CD4-positive, alpha-beta T cell (primary cell): ENCODE measurements at places on chromosomes 12 and 14.

GRCh38 chr12:18926188-18926587 is 188.3 kb downstream of the CAPZA3 start:
- no peak for DNase-seq

DNA sequence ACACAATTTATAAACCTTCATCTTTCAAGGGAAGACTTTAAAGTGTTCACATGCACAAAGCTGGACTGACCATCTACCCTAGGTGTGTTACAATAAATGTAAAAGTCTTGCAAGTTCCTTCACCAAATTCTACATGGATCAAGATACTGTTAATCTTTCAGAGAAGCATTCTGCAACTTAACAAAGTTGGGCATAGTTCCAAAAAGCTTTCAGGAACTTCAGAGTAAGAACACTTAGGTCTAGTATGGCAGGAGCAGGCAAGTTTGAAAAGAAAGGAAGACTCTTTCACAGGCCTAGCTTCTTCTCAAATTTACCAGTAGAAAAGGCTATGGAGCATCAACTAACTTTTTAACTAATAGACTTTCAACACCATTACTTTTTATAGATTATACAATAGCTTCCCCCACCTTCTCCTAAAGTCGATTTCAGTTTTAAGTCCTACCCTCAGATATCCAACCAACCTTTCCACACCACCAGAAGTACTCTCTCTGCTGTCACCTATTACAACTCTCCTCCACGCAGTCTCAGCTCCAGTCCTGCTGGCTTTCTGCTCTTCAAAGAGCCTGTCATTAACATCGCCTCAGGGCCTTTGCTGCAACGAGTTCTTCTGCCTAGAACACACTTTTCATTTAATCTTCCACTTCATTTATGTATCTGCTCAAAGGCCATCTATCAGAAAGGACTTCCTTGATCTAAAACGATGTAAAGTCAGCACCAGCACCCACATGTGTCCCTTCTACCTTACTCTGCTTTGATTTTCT is 333.9 kb downstream of the CEP128 start:
- no peak for DNase-seq

- DNase-seq: no peak
These were observed 130.6 kb downstream of the RALGAPA1 start for GRCh38 chr14:35678403-35679028.

DNA sequence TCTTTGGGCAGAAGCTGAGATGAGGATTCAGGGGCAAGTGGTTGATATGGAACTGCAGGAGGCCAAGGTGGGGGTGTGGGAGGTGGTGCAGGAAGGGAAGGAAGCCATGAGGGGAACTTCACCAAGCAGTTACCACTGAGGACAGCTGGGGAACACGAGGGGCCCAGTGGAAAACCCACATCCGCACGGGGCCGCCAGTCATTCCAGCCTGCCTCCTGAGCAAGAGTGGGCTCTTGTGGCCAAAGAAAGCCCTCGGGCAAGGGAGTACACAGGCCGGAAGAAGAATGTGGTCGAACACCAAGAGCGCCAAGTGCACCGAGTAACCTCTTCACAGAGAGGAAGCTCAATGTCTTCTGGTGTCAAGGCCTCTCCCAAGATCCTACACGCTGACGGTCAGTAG is 252.2 kb upstream of the FOXN3 start:
- DNase-seq: no peak

- no peak for DNase-seq
These were observed 8.4 kb upstream of the SFSWAP start for GRCh38 chr12:131702573-131702877.

GRCh38 chr12:94150240-94151121 is 2.1 kb downstream of the PLXNC1 start:
- peak; percentile 47 for DNase-seq

DNA sequence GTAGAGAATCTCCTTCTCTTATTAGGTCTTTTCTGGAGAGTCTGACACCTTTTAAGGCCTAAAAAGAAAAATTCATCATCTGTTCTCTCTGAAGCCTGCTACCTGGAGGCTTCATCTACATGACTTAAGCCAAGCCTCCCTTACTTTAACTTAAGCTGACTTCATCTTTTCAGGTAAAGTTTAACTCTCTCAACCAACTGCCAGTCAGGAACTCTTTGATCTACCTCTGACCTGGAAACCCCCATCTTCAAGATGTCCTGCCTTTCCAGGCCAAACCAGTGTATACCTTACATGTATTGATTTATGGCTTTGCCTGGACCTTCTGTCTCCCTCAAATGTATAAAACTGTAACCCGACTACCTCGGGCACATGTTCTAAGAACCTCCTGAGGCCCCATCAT is 17.5 kb downstream of the GSTZ1 start:
- DNase-seq: no peak

DNA sequence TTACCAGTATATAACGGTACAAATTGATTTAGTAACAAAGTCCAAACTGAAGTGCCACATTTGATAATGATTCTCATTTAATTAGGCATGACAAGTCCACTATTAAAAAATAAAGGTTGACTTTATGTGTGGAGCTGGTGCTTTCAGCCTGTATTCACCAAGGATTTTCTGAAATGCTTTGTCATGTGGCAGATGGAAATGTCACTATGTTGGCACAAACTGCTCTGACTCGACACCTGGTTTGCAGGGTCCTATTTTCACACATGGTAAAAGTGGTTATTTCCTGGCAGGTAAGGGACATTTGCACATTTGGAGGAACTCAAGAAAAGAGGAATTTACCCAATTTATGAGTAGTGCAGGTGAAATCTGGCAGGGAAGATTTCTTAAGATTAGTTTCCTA is 572.6 kb upstream of the MDGA2 start:
- no peak for DNase-seq

- no peak for DNase-seq
These were observed 433.3 kb upstream of the PRICKLE1 start for GRCh38 chr12:43022838-43023237.

GRCh38 chr12:81094718-81095360 is 17.0 kb downstream of the ACSS3 start:
- no peak for DNase-seq

- no peak for DNase-seq
These were observed 27.1 kb upstream of the FAM222A start for GRCh38 chr12:109686523-109686922.

DNA sequence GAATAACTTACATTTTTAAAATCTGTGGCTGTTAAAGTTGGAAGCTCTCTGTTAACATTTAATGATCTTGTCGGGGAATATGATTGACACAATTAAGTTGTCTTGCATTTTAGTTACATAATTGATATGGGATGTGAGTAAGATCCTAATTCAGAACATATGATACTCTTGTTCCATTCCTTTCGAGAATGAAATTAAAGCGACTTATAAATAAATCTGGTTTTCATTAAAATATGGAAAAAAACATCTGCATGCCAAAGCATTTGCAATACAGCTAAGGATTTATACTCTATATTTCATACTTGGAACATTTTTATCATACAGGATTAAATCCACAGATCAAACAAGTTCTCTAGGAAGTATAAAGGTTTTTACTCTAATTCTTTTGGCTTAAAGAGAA is 52.0 kb downstream of the SLC38A6 start:
- no peak for DNase-seq

DNA sequence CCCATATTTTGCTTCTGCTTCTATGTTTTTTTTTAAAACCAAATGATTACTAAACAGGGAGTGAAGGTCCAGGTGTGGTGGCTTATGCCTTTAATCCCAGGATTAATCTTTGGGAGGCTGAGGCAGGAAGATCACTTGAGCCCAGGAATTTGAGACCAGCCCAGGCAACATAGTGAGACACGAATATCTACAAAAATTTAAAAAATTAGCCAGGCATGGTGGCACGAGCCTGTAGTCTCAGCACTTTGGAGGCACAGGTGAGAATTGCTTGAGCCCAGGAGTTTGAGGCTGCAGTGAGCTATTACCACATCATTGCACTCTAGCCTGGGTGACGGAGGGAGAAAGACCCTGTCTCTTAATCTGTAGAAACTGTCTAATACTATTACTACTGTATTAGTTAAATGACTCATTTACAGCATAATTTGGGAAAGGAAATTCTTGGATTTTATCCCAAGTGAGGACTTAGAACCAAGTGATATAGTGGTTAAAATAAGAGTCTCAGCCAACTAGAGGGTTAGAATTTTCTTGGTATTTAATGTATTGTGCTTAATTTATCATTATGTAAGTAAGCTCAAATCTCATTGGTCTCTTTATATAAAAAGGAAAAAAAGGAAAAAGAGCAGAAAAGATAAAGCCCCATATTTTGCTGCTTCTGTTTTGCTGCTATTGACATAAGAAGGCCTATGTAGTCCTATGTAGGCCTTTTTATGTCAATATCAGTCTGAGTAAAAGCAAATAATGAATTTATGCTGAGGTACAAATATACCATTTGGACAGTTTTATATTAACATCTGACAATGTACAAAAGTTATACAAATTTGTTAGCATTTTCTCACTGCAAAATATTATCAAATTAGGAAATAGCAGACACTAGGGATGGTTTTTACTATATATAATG is 163.4 kb downstream of the RAD51B start:
- DNase-seq: no peak

GRCh38 chr12:12158858-12159257 is 88.1 kb downstream of the BCL2L14 start:
- no peak for DNase-seq

GRCh38 chr12:1502379-1502720 is 92.0 kb downstream of the FBXL14 start:
- no peak for DNase-seq

DNA sequence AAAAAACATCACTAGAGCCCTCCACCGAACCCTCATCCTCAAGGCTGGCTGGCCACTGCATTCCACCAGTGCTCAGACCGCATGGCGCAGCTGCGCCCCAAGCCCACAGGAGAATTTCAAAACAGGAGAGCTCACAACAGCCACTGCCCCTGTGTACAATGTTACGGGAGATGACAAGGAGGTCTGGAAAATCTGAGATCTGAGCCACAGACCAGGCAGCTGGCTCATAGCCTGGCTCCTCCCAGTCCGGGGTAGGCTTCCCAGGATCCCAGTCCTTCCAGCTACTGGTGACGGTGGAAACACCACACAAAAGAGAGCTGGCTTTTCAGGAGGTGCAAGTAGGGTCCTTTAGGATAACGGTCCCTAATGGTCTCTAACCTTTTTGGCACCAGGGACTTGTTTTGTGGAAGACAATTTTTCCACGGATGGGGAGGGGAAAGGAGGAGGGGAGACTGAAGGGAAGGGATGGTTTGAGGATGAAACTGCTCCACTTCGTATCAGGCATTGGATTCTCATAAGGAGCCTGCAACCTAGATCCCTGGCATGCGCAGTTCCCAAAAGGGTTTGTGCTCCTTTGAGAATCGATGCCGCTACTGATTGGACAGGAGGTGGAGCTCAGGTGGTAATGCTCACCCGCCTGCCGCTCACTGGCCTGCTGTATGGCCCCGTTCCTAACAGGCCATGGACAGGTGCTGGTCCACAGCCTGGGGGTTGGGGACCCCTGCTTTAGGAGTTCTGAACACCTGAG is 23.0 kb upstream of the NRDE2 start:
- no peak for DNase-seq

DNA sequence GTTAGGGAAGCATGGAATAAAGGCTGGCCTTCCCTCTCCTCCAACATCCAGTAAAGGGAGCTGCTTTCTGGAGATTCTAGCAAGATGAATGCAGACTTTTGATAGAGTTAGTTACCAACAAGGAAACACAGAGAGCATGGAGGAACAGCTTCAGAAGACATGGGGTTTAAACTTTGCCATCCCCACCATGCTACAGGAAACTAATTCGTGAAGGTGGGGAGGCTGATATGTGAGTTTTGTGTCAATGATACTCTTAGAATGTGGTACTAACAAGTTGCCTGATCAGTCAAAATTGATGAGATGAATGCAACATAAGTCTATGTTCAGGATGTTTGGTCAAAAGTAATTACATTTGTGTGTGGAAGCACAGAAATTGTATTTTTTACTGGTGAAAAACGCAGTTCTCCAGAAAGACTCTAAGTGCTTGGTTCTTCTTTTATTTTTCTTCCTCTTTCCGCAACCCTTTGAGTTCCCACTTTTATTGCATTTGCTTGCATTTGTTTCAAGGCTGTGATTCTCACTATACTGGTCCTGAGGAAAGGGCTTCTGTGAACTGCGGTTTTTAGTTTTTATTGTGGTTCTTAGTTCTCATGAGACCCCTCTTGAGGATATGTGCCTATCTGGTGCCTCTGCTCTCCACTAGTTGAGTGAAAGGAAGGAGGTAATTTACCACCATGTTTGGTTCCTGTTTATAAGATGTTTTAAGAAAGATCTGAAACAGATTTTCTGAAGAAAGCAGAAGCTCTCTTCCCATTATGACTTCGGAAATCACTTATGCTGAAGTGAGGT is at the start of gene CLEC4A:
TSS of gene CLEC4A (plus strand) at position 494 of the 789 bp plus-strand sequence. CDS start at position 756, 262 bp downstream.
- no peak for DNase-seq

- no peak for DNase-seq
These were observed 18.2 kb upstream of the IRF2BPL start for GRCh38 chr14:77046721-77047120.

GRCh38 chr12:117020536-117021220 is 78.5 kb downstream of the TESC start:
- no peak for DNase-seq

DNA sequence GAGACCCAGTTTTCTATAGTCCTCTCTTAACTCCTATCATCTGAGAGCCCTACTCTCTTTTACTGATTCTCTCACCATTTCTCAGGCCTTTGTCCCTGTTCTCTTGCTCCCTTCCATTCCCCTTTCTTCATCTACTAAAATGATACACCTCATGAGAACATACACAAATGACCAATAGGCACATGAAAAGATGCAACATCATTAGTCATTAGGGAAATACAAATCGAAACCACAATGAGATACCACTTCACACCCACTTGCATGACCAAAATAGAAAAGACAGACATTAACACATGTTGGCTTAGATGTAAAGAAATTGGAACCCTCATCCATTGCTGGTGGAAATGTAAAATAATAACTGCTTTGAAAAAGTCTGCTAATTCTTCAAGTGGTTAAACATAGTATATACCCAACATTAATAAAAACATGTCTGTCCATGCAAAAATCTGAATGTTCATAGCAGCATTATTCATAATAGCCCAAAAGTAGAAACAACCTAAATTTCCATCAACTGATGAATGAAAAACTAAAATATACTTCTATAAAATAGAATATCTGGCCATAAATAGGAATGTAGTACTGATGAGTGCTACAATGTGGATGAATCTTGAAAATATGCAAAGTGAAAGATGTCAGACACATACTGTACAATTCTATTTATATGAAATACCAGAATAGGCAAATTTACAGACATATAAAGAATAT is 66.0 kb downstream of the DENND5B start:
- DNase-seq: no peak

DNA sequence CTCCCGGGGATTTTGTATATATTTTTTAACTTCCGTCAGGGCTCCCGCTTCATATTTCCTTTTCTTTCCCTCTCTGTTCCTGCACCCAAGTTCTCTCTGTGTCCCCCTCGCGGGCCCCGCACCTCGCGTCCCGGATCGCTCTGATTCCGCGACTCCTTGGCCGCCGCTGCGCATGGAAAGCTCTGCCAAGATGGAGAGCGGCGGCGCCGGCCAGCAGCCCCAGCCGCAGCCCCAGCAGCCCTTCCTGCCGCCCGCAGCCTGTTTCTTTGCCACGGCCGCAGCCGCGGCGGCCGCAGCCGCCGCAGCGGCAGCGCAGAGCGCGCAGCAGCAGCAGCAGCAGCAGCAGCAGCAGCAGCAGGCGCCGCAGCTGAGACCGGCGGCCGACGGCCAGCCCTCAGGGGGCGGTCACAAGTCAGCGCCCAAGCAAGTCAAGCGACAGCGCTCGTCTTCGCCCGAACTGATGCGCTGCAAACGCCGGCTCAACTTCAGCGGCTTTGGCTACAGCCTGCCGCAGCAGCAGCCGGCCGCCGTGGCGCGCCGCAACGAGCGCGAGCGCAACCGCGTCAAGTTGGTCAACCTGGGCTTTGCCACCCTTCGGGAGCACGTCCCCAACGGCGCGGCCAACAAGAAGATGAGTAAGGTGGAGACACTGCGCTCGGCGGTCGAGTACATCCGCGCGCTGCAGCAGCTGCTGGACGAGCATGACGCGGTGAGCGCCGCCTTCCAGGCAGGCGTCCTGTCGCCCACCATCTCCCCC is 777 bp downstream of the ASCL1 start:
- no peak for DNase-seq
